Small intestine (tissue), 16 donors: ENCODE measurements at places on chromosomes 7 and 10. TPM values are rescaled to one million over a fixed set of nuclear protein-coding genes. Genes with fewer than 3 reads are reported as not detected.

Gene CCL26
- not detected for polyA plus RNA-seq

Gene ELAPOR2
- not detected for polyA plus RNA-seq

- no peak for DNase-seq
- no peaks in the 10 kb centered on the region for H3K36me3 ChIP-seq
- H3K4me1 ChIP-seq, result no peaks in the 10 kb centered on the region
- H3K27ac ChIP-seq, result no peak overlapping the region
Measured at GRCh38 chr10:3714531-3714930, 70.5 kb downstream of the KLF6 start.

DNA sequence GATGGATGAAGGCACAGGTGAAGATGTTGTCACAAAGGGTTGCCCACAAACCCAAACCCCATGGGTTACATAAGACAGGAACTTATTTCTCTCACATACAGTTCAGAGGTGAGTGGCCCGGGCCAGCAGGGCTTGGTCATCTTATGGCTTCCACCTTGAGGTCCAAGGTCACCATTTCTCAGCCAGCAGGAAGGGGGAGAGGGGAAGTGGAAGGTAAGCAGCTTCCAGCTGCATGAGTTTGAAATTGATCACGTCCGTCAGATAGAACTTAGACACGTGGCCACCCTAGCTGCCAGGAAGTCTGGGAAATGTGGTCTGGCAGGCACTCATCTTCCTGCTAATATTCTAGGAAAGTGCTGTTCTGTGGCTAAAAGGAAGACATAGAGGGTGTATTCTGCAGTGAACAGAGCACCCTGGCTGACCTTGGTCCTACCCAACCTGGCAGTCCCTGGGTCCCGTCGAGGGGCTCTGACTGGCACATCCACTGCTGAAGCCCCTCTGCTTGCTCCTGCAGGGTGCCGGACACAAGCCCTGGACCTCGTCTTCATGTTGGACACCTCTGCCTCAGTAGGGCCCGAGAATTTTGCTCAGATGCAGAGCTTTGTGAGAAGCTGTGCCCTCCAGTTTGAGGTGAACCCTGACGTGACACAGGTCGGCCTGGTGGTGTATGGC, 49.5 kb downstream of the VWA2 start:
- no peaks in the 10 kb centered on the region for H3K36me3 ChIP-seq
- no peak overlapping the region for H3K27ac ChIP-seq
- no peaks in the 10 kb centered on the region for H3K4me1 ChIP-seq
- no peak for DNase-seq

DNA sequence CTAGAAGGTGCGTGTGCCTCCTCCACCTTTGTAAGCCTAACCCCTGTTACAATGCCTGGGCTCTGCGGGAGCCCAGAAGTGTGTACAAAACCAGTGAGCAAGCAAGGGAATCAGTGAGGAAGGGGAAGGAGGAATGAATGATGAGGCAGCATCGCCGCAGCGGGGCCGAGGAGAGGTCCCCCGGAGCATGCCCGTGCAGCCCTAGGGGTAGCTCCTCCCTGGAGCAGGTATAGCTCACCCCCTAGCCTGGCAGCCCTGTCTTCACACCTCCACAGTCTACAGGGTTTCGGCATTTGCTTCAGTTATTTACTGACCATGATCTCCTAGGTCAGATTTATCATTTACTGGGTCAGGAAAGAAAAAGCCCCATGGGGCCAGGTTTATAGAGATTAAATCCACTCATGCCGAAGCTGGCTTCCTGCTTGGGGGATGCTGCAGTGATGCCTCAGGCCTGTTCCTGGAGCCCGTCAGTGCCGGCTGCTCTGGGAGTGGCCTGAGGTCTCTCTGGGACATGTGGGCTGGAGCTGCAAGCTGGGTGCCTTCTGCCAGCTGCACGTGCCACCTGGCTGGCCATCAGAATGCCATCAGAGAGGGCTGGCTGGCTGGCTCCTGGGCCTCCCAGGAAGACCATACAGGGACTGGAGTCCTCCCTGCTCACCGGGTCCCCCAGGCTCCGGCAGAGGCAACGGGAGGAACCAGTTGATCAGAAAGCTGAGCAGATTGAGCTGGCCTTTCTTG, 138.9 kb downstream of the GRK5 start:
- H3K4me3 ChIP-seq, result no peak overlapping the region
- H3K4me1 ChIP-seq, result peaks cover 8% of the 10 kb centered on the region
- no peak for DNase-seq
- H3K36me3 ChIP-seq, result peaks cover 2% of the 10 kb centered on the region
- H3K27me3 ChIP-seq, result no peaks in the 10 kb centered on the region
- no peak overlapping the region for H3K27ac ChIP-seq

GRCh38 chr7:18495412-18496340, at the start of gene HDAC9:
HDAC9 (plus strand) TSS chr7:18495749; CDS start chr7:18496303, 554 bp downstream.
- no peaks in the 10 kb centered on the region for H3K36me3 ChIP-seq
- DNase-seq, result peak; percentile 16
- H3K4me3 ChIP-seq, result peak within 1 kb of the TSS; percentile 31
- H3K27ac ChIP-seq, result peak within 1 kb of the TSS; percentile 2

DNA sequence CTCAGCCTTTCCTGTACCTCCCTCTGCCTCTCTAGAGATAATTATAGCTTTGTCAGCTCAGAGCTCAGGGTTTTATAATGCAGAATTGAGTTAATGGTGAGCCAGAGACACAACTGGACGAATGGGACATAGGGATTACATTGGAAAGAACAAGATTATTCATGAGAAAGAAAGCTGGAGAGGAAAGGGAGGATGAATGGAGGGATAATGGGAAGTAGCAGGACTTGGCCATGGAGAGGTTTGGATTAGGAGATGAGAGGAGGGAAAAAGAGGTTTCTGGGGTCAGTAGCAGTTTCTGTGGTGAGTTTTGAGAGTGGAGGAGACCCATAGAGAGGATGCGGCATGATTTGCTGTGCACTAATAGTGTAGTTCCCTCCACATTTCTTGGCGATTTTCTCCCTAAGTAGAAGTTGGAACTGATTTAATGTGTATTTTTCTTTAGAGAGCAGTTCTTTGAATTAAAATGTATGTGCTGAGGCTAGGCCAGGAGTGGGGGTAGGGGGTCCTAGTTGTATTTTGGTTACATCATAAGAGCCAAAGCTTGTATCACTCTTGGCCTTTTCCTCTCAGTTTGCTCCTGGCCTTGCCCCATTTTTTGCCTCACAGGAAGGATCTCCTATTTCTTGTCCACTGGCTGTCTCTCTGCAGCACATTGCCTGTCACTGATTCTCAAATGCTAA, 107.4 kb downstream of the MKX start:
- no peak overlapping the region for H3K4me3 ChIP-seq
- no peaks in the 10 kb centered on the region for H3K4me1 ChIP-seq
- no peaks in the 10 kb centered on the region for H3K27me3 ChIP-seq
- no peak overlapping the region for H3K27ac ChIP-seq
- no peaks in the 10 kb centered on the region for H3K36me3 ChIP-seq
- no peak for DNase-seq

DNA sequence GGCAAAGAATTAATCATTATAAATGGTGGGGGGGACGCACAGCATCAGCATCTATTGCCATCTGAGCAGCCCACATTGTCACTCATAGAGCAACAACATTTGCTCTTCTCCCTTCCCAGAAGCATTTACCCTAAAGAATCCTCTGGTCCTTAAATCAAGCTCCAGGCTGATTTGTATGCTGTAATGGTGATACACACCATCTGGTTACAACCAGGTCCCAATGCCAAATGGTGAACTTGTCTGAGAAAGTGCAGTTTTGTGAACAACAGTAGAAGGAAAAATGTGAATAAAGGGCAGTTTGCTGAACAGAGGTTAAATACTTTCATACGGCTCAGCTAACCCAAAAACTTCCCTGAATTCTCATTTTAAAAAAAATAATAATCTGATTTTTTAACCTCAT, 38.8 kb upstream of the TCF7L2 start:
- no peak overlapping the region for H3K27ac ChIP-seq
- no peaks in the 10 kb centered on the region for H3K36me3 ChIP-seq
- H3K27me3 ChIP-seq, result no peaks in the 10 kb centered on the region
